ENCODE measurements at places on chromosomes 6 and 20.

DNA sequence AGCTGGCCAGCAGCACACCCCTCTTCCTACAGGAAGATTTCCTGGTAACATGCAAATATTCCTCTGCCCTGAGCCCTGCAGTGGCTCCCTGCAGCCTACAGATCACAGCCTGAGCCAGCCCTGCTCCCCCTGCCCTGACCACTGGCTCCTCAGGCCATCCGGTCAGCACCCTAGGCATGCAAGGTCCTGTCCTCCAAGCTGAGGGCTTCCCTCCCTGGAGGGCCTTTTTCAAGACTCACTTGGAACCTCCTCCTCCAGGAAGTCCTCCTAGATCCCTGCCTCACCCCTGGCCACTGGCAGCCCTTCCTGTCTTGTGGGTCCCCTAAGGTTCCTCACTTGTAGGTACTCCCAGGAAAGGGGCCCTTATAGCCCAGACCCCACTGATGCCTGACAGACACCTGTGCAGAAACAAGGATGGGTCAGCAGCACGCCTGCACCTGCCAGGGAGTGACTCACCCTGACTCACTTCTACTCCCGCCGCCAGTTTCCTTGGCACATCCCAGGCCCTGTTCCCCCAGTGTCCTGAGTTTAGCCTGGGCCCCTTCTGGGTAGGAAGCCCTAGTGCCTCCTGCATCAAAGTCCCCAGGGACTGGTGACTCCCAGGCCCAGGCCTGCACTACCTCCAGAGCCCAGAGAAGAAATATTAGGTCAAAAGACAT, 3.2 kb downstream of the SLC4A11 start:
- DNase-seq, result no peak

- DNase-seq, result no peak
Observed at GRCh38 chr6:116616737-116617053, 416 bp downstream of the RSPH4A start.

GRCh38 chr6:170116636-170117035, 174.2 kb downstream of the DLL1 start:
- DNase-seq, result no peak

DNA sequence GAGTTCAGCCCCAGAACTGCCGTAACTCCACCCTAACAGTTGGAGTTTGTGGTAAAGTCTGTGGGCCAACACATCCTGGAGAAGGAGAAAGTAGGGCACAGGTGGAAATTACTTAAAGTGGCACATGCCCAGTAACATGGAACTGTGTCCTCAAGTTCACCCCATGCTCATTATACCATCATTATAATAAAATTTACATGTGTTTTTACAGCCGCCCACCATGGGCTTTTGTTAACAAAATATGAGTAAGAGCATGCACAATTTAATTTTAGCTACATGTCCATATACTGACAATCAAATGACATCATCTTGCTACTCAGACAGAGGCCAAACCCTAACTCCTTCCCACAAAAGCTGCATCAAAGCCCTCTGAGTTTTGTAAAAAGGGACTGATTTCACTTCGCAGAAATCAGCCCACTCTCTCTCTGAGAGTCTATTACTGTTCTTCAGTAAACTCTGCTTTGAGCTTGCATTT, 17.3 kb upstream of the ELOVL4 start:
- DNase-seq, result no peak

DNA sequence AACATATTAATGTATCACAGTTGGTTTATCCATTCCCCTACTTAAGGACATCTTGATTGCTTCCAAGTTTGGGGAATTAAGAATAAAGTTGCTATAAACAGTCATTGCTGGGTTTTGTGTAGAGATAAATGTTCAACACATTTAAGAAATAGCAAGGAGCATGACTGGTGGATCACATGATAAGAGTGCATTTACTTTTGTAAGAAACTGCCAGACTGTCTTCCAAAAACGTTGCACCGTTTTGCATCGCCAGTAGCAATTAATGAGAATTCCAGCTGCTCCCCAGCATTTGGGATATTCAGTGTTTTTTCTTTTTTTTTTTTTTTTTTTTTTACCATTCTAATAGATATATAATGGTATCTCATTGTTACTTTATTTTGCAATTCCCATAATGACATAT, 695.7 kb upstream of the GJE1 start:
- DNase-seq, result no peak

GRCh38 chr6:30997301-30997700, 13.0 kb upstream of the MUC22 start:
- DNase-seq, result no peak

DNA sequence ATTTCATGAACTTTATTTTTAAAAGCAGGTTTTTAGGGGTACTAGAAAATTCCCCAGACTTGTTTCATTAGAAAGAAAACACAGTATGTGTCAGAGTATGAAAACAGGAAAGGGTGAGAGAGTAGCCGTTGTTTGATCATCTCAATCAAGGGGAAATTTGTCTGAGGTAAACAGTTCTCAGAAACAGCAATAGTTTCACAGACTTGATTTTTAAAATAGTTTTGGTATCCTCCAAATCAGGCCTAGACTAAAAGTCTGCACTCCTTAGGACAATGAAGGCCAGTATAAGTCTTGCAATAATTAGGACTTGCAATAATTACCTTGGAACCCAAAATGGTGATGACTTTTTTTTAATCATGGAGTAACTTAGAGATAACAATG, 176.6 kb upstream of the TAB2 start:
- DNase-seq, result no peak

GRCh38 chr6:37368961-37369320, 15.2 kb downstream of the RNF8 start:
- no peak for DNase-seq

DNA sequence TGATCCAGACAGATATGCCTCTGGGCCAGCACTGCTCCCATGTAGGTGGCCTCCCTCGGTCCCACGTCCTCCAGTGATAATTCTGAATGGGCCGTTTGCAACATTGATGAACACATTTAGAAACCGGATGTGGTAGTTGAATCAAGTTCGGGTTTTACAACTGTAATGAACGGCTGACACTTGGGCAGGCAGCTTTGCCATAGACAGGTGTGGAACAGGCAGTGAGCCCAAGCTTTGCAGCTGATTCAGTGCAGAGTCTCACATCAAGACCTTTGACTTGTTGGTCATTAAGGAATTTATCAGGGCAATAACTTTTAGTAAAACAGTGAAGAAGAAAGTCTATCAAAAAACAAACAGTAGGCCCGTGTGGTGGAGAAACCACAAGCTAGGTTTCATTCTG, 466.6 kb upstream of the AGPAT4 start:
- DNase-seq, result no peak

- DNase-seq, result no peak
Observed at GRCh38 chr6:15941168-15941567, 187.7 kb upstream of the MYLIP start.

DNA sequence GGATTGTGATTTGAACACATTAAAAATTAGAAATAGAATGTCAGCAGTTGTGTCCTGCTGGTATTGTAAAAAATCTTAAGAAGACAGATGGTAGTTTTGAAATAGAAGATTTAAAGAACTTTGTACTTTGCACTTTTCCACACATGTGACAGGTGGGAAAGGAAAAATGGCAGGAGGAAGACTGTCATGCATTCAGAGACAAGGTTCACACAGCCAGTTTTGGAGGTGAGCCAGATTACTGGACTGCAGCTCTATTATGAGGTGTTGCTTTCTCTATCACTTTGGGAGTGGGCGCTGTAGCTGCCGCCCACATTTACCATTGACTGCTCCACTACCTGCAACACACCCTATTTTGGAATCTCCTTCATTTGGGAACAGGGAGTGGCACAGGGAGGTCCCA, 12.1 kb upstream of the NDUFAF4 start:
- DNase-seq, result no peak

DNA sequence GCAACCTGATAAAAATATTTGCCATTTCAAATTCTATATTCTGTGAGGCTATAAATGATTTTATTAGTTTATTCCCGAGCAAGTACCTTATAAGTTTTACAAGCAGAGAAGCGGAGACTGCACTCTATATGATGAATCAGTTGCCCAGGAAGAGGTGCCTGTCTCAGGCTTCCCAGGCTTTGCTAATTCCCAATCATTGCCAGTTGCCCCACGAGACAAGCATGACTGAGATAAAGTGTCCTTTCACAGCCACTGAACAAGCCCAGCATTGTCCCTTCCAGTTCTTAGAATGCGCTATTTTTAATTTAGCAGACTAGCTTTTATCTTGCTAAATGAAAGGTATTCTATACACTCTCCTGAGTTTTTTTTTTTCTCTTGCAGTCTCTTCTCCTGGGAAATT, 260.7 kb downstream of the ALDH8A1 start:
- DNase-seq, result no peak

- no peak for DNase-seq
Observed at GRCh38 chr6:155399062-155399744, 56.4 kb downstream of the NOX3 start.

GRCh38 chr6:128532827-128533226, 12.4 kb upstream of the PTPRK start:
- no peak for DNase-seq

DNA sequence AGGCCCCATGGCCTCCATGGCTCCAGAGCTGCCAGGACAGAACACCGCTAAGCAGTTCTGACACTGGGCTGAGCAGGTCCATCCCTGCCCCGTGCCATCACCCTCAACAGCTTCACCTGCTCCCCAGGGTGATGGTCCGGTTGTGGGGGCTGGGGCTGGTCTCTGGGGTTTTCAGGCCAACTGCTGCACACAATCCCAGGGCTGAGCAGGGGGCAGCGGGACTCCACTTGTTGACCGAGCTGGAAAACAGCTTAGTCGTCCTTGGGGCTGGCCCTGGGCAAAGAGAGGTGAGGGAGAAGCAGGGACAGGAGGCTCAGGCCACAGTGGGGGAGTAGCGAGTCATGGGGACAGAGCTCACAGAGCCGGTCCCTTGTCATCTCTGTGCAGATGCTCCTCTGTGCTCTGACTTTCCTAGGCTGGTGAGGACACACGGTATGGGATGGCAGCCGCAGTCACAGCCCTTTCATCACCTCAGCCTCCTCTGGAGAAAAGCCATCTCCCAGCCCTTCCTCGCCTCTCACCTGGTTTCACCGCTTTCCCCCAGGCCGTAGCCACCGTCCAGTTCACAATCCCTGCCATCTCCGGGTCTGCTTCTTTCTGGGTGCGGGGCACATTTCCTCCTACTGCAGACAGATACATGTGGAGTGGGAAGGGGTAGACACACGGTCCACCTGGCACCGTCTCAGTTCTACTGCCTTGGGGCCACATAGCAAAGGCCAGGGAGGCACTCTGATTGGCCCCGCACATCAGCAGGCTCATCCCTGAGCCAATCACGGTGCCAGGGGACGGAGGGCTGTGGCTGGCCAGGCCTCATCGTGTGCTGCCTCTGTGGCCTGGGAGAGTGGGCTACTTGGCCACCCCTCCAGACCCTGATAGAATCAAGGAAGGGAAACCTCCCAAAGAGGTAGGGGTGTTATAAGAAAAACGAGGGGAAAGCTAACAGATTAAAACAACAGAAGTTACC, 19.1 kb downstream of the MDFI start:
- no peak for DNase-seq

DNA sequence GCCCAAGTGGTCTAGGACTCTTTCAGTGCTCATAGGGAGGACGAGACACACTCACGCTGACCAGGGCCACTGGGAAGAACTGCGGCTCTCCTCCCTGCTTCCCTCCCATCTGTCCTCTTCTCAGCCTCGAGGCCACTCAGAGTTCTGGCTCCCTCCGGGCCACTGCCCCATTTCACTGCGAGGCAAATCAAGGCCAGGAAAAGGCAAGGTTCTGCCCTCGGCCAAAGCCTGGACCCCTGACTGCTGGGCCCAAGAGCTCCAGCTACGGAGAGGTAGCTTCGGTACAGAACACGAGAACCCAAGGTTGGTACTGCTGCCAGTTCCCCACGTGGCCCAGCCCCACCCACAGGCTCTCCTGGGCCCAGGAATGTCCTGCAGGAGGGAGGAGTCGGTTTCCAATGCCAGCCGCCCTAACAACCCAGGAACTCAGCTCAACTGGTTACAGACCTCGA, 14.7 kb downstream of the PI16 start:
- DNase-seq, result no peak

- DNase-seq, result no peak
Observed at GRCh38 chr6:17758119-17758518, 51.4 kb upstream of the NUP153 start.

DNA sequence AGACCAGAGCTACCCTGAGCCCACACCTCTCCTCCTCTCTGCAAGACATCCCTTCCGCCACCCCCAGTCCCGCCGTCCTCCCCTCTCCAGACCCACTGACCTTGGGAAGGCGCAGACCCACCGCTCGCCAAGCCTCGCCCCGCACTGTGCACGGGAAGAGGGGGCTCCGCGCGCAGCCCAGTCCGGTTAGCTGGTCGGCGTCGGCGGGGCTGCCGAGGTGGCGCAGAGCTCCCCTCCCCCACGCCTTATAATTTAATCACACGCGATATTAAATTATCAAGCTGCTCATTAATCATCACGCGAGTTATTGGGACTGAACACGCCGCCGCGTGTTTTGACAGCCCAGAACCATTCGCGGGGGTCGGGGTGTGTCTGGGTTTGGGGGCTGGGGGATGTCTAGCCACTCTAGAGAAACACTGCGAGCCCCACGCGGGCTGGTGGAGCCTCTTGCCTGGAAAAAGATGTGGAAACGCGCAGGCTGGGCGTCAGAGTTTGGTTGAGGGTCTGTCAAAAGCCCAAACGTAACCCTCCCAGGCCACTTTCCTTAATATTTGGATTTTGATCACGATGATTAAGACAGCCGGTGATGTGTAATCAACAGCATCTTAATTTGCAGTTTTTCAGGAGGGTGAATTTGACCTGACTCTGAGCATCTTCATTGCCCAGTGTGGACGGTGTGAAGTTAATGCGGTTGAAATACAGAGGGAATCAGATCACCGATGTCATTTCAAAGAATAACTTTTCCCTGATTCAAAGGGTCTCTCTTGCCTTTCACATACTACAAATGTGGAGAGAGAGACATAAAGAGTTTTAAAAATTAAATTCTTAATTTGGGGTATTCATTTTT, at the start of gene LINC00237:
Gene LINC00237 (minus strand): TSS at position 188 of the 847 bp plus-strand sequence.
- no peak for DNase-seq

DNA sequence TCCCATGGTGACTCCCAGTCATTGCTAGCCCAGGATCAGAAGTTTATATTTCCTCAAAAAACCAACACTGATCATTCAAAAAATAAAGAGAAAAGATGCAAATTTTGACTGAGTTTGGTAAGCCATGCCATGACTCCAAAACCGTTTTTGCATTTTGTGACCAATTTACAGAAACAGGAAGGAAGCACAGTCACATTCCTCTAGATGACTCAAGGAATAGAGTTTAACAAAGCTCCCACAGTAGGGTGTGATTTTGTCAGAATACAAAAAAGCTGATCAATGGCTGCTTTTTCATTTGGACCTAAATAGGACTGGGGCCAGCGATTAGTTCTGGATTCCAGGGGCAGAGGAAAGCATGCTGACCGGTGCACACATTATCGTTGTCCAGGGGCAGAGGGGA, 179.4 kb upstream of the AFDN start:
- DNase-seq, result no peak

DNA sequence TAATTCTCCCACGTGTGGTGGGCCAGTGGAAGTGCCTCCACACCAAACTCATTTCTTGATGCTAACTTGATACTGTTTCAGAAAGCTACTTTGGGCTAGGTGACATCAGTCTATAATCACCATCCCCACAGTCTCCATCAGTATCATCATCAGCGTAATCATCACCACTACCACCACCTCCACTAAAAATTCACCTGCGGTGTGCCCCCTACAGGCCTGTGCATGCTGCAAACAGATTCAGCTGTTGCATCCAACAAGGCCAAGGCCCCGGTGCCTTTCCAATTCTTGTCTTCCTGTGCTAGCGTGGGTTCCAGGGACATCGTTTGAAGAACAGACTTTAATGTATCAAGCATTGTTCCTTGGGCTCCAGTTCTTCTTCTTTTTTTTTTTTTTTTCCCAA, 201.3 kb upstream of the EXOC2 start:
- no peak for DNase-seq
